Right ventricle myocardium superior (tissue), 1 donor: ENCODE measurements at places on chromosomes 2 and 18. TPM values are rescaled to one million over a fixed set of nuclear protein-coding genes. Genes with fewer than 3 reads are reported as not detected.

Gene HOXD13
- not detected for total RNA-seq

Gene MSTN
- not detected for total RNA-seq

Gene ASB18
- 4.5 TPM for total RNA-seq

Gene TTN
- total RNA-seq, result 3,113 TPM

Gene RETSAT
- total RNA-seq, result 39.8 TPM

Gene TMEM247
- total RNA-seq, result not detected

Gene ELOA2
- not detected for total RNA-seq

Gene PLGLB1
- 2.7 TPM for total RNA-seq

Gene RESP18
- not detected for total RNA-seq

Gene TXNDC2
- total RNA-seq, result not detected

Gene GPR155
- 14.7 TPM for total RNA-seq

Gene CEBPZ
- total RNA-seq, result 30.1 TPM

Gene CRYGB
- not detected for total RNA-seq

Gene SERPINB4
- not detected for total RNA-seq

Gene TUBA3E
- total RNA-seq, result 69.5 TPM

Gene DTNA
- 153 TPM for total RNA-seq

Gene BOD1L2
- total RNA-seq, result not detected

Gene PROKR1
- total RNA-seq, result not detected

Gene ESPNL
- total RNA-seq, result not detected

Gene SLC9A4
- total RNA-seq, result not detected

Gene DCC
- not detected for total RNA-seq

Gene UGT1A3
- not detected for total RNA-seq

Gene SLC11A1
- 4.4 TPM for total RNA-seq

Gene IL18R1
- total RNA-seq, result 0.67 TPM

Gene SEMA4F
- total RNA-seq, result 3.5 TPM

Gene VSNL1
- total RNA-seq, result 10.4 TPM

Gene CERKL
- not detected for total RNA-seq

Gene BMP10
- not detected for total RNA-seq

Gene PAX8
- 0.35 TPM for total RNA-seq

Gene MLPH
- total RNA-seq, result 80.9 TPM

Gene RGPD4
- total RNA-seq, result 0.11 TPM

Gene IMPA2
- total RNA-seq, result 85.8 TPM

Gene DRC1
- total RNA-seq, result not detected

Gene SH2D6
- total RNA-seq, result 0.24 TPM
